ENCODE measurements at places on chromosomes 5 and 9. TPM values are rescaled to one million over a fixed set of nuclear protein-coding genes. Genes with fewer than 3 reads are reported as not detected.

The TLX3 gene
- not detected for total RNA-seq

The LRRC70 gene
- 2.2 TPM for total RNA-seq

The DAB2 gene
- total RNA-seq: 67.3 TPM

The SLC6A18 gene
- total RNA-seq: not detected

The PCDHGB2 gene
- total RNA-seq: 4.0 TPM

The SPINK7 gene
- not detected for total RNA-seq

The PLPPR1 gene
- not detected for total RNA-seq

The CARD9 gene
- 0.86 TPM for total RNA-seq

- DNase-seq: no peak
Observed at GRCh38 chr5:103929338-103930013, 366.9 kb upstream of the NUDT12 start.

- no peak for DNase-seq
Observed at GRCh38 chr5:87048156-87048555, 219.5 kb upstream of the RASA1 start.

DNA sequence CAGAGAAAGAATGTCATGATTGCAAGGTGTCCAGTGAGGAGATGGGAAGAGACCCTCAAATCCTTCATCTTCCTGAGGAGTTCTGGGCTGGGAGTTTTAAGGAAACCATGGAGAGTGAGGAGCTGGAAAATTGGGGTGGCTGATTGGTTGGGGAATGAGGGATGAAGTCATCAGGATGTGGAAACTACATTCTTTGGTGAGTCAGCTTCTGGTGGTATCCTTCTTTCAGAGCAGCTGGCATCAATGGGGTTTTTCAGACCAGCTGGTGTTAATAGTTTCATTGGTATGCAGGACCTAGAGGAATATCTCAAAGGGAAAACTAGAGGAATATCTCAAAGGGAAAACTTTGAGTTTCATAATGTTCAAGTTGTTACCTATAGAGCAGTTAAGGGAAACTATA, 45.2 kb downstream of the RNF180 start:
- DNase-seq: no peak

DNA sequence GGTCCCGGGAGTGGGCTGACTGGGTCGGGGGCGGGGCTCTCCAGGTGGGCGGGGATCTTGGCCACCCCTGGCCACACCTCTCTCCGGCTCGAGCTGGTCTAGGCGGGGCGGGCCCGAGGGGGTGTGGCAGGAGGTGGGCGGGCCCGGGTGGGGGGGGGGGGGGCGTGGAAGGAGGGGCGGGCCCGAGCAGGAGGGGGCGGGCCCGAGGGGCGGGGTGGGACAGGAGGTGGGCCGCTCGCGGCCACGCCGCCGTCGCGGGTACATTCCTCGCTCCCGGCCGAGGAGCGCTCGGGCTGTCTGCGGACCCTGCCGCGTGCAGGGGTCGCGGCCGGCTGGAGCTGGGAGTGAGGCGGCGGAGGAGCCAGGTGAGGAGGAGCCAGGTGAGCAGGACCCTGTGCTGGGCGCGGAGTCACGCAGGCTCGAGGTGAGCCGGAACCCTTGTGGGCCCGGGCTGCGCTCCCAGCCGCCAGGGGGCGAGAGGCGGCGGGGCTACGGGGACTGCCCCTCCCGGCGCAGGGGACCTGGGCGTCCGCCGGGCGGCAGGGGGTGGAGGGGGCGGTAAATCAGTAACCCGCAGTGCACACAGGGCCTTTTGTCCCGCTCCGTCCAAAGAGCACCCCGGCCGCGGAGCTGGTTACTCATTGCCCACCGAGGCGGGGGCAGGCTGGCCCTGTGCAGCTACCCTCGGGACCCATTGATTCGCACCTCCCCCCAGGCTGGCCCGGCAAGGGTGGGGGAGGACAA, at the start of gene FGFR4:
Gene FGFR4, plus strand, starts transcription at position 262 of the 744 bp plus-strand sequence. CDS start 2,688 bp downstream, outside the sequence.
- DNase-seq: peak; percentile 64

DNA sequence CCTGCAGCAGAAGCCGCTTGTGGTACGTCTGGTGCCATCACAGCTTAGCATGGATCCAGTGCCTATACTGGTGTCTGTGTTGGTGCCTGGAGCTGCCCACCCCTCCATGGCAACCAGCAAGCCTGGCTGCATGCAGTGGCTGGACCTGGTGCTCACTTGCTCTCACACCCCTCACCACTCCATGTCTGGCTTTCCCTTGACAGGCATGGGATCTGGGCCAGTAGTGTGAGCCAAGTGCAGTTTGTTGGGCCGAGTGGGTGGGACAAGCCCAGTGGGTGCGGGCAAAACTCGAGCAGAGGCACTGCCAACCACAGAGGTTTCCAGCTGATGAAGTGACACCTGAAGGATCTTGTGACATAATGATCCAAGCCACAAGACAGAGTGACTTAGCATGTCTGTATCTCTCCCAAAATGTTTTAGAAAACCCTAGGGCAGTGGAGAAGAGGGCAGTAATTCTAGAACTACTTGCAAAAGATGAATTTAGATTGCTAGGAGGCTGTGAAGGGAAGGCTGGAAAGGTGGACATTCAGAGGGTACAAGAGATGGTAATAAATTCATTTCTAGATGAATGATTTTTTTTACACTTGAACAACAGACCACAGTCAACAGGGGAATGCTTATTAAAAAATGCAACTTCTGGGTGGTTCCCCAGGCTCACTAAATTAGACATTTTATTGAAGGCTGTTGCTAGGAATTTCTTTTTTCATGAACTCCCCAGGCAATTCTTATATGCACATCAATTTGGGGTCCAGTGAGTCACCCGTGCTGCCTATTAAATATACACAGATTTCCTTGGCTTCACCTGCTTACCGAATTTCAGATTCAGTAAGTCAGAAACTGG, 660.3 kb downstream of the TLR4 start:
- DNase-seq: no peak

DNA sequence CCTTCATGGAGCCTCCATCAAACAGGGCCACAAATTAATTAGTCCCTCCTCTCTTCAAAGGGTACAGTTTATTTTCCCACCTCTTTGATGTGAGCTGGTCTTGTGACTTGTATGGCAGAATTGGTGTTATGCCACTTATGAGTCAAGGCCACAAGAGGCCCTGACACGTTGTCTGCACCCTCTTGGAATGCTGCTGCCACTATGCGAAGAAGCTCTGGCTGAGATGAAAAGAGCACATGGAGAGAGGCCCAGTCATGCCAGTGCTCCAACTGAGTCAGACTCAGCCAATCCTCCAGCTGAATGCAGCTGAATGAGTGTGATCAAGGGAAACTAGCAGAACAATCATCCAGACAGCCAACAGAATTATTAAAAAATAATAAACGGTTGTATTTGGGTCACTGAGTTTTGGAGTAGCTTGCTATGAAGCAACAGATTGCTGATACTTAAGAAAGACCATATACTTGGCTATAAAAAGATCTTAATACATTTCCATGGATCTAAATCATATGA, 128.3 kb downstream of the MARCHF11 start:
- no peak for DNase-seq

- DNase-seq: no peak
Observed at GRCh38 chr5:94057217-94057616, 315.8 kb upstream of the POU5F2 start.

DNA sequence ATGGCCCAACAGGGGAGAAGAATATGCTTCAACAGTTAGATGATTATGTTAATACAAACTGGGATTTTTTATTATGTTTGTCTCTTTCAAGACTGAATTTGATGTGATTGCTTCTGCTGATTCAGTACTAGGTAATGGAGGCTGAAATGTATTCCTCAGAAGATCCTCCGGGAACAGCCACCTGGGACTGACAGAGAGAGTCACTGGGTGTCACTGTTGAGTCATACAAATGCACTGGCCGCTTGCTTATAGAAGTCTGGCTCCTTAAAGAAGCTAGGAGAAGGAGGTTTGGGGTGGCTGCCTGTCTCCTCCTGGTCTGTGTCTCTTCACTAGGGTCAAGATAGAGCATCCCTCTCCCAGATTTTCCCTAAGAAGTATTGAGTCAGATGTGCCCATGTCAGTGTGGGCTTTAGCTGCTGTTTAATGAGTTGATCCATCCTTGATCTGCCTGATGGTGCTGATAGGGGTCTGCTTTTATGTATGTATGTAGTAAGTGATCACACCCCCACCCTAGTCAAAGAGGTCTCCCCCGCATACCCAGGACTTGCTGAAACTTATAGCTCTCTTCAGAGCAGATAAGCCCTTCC, 773.4 kb downstream of the BRINP1 start:
- DNase-seq: peak; percentile 25

DNA sequence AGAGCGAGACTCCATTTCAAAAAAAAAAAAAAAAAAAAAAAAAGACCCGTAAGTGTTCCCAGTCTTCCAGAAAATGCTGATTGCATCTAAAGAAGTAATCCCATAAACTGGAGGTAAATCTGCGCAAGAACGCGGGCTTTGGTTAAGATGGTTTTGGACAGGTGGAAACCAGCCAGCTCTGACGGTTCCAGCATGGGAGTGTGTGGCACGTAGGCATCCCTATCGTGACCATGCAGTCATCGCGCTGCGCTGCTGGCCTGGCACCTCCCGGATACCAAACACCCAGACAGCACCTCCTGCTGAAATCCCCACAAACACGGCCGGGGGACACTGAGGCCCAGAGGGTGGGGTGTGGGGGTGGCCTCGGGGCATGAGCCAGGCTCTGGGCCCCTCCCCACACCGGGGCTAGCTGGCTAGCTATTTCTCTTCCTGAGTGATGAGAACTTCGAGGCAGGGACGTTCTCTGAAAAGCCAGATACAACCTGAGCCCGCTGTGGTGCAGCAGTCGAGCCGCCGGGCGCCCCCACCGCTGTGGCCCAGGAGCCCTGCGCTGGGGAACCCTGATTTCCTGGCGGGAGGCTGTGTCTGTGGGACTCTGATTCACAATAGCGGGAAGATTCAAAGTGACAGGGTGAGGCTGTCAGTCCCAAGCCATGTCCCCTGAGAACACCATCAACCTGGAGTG, 32.2 kb upstream of the NOTCH1 start:
- no peak for DNase-seq

GRCh38 chr5:179777456-179777855, 16.3 kb upstream of the LTC4S start:
- DNase-seq: no peak

DNA sequence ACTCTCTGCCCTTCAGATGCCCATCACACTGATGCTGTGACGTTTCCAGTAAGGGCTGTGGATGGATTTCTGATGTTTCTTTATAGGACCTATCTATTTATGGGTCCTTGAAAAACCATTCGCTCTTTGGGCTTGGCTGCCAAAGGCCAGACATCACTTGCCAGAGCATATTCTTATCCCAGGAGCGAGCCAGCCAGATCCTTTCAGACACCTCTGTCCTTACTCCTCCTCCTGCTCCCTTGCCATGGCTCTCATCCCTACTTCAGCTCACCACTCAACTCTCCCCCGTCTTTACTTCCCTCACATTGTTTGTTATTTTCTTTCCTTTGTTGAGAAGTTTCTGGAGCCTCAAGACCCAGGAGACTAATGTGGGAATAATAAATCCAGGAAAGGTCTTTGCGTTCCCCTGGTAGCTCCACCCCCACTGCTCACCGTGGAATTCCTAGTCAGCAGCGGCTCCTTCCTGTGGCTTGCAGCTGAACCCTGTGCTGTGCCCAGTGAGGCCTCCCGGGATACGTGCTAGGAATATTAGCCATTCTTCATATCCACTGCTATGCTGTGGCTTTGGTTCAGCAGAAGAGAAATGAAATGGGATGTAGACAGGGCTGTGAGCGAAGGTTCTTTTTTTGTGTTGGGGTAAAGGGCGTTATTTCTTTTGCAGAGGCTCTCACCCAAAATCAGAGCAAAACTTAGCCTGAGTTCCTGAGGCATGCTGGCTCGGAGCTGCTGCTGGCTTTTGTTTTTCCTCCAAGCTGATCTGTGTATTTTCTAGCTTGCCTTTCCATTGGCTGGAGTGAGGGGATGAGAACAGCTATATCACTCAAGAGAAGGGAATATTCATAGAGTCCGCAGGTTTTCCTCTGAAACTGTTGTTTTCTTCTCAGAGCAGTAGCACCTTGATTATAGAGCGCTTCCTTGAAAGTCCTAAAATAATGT, 171.1 kb downstream of the SAXO1 start:
- peak; percentile 38 for DNase-seq

GRCh38 chr5:107373549-107374263, 297.0 kb downstream of the EFNA5 start:
- DNase-seq: no peak

- DNase-seq: no peak
Observed at GRCh38 chr9:93325307-93326035, 126.0 kb upstream of the FAM120A start.

DNA sequence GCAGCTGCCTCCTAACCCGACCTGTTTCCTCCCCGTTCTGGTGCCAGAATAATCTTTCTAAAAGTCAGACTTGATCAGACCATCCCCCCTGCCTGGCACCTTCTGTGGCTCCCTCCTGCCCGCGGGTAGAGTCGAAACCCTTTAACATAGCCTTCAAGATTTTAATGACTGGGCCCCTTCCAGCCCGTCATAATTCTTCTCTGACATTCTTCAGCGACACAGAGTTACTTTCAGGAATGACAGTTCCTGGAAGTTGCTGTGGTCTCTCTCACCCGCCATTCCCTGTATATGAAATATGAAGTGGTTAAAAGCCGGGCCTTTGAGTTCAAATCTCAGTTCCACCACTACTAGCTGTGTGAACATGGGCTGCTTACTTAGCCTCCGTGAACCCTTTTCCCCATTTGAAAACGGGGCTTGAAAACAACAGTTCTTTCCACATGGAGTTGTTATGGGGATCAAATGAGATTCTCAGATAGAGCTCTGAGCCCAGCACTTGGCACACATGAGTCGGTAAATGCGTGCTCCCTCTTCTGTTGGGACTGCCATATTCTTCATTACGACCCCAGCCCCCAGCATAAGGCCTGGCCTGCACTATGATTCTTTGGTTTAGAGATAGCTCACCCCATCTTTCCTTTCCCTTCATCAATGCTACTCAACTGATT, 737 bp downstream of the NANS start:
- DNase-seq: no peak

DNA sequence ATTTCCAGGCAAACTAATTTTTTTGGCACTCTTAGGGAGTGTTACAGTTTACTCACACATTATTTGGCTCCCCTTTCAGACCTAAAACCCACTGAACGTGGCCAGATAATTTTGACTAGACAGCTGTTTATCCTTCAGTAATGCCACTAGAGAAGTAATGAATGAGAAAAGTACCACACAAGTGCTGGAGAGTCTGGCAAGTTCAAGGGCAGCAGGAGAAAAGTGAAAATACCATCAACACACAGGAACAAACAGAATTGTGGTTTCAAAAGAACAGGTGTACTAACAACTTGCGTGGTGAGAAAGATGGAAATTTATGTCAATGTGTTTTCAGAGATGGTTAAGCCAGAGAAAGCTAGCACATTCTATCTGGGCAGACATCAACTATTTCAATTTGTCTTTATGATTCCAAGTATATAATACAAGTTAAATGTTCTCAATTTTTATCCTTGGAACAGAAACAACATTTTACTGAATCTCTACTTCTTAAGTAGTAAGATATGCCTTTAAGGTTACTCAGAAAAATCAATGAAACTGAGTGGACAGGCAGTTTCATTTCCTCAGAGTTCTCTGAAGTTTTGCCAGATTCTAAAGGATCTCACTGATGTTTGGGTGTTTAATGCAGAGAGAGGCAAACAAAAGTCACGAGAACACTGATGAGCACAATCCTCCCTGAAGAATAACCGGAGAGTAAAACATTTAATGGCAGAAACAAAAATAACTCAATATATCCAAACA, 91.0 kb downstream of the ARSB start:
- no peak for DNase-seq

- no peak for DNase-seq
Observed at GRCh38 chr9:69719367-69719766, 40.4 kb downstream of the PTAR1 start.

Measured in left cardiac atrium (tissue), 4 donors.